ENCODE measurements at places on chromosomes 5 and 9.

- DNase-seq: no peak
These were observed 14.9 kb downstream of the TRIM7 start for GRCh38 chr5:181189962-181190710.

GRCh38 chr5:168375214-168375613, 83.8 kb downstream of the WWC1 start:
- no peak for DNase-seq

DNA sequence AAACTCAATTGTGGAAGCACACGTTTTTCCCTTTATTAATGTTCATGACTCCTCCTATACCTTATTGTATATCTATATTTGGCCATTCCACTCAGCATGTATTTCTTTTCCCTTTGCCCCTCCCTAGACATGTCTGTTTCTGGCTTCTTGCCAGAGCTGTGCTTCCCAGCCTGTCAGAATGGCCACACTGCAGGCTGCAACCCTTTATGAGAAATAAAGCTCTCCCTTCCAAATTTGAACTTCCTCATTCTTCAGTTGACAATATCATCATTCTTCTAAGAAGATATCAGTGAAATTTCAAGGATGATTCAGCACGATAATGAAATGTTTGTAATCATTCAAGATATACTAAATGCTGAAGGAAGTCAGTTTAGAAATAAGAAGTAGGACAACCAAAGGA, 107.6 kb upstream of the PRSS3 start:
- no peak for DNase-seq

- peak; percentile 92 for DNase-seq
These were observed at the start of gene PCDHGC3 for GRCh38 chr5:141475625-141476131. PCDHGC3 (plus strand) TSS chr5:141475966; CDS start chr5:141476117, 151 bp downstream.

DNA sequence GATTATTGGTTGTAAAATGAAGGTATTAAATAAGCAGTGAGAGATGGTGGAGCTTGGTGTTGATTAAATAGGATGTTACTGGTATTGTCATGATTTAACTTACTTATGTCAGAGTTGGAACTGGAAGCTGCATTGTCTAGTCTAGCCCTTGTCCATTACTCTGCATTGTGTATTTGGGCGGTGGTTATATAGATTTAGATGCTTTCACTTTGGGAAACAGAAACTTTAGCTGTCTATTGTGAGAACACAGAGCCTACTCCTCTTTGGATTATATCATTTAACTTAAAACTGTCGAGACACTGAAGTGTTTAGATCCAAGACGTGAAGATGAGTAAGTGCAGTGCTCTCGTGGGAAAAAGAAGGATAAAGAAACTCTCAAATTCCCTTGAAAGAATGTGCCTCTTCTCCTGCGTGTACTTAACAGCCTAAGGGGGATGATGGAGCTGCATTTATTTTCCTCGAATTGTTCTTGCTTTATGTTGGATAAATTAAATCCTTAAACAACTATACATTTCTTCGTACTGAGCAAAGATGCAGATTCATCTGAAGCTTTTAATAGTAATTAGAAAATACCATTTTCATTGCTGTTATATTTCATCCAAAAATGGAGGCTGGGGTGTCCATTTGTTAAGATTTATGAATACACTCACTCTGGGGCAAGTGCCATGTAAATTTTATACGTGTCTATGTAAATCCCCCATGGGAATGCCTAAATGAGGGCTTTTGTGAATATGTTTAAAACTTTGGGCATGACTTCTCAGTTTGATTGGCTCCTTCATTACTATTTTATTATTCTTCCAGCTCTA, 21.6 kb downstream of the FBXL7 start:
- DNase-seq: no peak

GRCh38 chr5:76403766-76404222, 709 bp downstream of the IQGAP2 start:
- peak; percentile 53 for DNase-seq

DNA sequence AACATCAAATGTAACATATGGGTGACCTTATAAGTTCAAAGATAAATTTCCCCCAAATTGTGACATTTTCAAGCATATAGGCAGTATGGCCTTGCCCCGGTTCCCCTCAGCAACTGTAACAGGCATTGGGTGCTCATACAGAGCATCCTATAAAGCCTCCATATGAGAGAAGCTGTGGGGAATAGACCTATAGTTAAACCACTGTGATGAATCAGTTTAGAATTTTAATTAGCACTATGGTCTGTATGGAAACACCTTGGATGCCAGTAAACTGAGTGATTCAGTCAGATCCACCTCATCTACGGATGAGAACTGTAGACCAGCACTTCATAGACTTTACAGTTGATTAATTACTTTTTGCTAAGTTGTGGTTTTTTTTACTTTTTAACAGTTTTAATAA, 79.4 kb downstream of the ERCC6L2 start:
- no peak for DNase-seq

GRCh38 chr9:69809304-69809863, 11.2 kb upstream of the CFAP95 start:
- DNase-seq: no peak

- DNase-seq: no peak
These were observed 1.9 kb downstream of the RCL1 start for GRCh38 chr9:4794691-4795090.

- no peak for DNase-seq
These were observed 57.9 kb upstream of the FST start for GRCh38 chr5:53422539-53422938.

DNA sequence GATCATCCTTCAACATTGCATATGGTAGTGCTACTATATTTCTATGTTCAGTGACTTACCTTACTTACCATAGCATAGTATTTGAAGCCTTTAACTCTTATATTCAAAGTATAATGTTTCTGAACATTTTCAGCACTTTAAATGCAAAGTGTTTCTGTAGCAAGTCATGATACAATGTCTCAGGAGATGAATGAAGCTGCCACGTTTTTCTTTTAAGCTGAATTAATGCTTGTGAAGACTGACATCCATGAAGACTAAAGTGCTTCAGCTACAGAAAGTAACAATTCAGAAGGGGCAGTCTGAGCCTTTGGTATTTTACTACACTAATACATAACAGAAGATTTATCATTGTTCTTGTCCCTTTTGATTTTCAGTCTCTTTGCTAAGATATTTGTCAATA, 709.1 kb upstream of the ARRDC3 start:
- no peak for DNase-seq

GRCh38 chr5:19122923-19123322, 865.1 kb downstream of the CDH18 start:
- DNase-seq: no peak

DNA sequence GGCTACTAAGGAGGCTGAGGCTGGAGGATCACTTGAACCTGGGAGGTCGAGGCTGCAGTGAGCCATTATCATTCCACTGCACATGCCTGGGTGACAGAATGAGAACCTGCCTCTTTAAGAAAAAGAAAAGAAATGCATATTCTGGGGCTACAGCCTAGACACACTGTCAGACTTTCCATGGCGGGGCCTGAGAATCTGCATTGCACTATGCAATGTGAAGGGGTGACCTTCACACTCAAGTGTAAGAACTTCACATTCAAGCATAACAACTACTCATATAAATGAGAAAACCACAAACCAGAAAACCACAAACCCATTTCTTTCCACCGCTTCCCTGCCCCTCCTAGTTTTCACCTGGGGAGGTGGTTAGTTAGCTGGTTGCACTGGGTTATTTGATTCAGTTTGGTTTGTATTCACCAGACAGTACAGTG, 18.0 kb upstream of the FBP2 start:
- no peak for DNase-seq

DNA sequence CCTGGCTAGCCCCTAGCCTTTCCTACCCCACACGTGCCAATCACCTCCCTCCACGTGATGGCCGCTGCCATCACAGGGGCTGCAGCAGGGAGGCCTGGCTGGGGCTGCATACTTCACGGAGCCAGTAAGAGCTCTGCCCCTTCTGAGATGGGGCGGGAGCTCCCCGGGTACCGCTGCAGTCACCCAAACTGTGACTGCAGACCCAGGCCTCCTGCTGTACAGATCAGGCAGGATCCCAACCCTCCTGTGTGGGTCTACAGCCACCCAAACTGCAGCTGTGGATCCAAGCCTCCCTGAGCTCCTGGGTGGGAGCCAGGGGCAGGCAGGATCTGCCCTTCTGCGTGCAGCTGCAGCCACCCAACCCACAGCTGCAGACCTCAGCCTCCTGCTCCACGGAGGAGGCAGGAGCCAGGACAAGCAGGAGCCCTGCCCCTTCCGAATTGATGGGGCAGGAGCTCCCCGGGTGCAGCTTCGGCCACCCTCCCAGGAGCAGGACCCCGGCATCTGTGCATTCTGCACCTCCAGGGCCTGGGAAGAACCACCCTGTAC, 3.2 kb upstream of the BTNL9 start:
- DNase-seq: no peak

- DNase-seq: no peak
These were observed 57.9 kb downstream of the ERBIN start for GRCh38 chr5:65984098-65984885.

DNA sequence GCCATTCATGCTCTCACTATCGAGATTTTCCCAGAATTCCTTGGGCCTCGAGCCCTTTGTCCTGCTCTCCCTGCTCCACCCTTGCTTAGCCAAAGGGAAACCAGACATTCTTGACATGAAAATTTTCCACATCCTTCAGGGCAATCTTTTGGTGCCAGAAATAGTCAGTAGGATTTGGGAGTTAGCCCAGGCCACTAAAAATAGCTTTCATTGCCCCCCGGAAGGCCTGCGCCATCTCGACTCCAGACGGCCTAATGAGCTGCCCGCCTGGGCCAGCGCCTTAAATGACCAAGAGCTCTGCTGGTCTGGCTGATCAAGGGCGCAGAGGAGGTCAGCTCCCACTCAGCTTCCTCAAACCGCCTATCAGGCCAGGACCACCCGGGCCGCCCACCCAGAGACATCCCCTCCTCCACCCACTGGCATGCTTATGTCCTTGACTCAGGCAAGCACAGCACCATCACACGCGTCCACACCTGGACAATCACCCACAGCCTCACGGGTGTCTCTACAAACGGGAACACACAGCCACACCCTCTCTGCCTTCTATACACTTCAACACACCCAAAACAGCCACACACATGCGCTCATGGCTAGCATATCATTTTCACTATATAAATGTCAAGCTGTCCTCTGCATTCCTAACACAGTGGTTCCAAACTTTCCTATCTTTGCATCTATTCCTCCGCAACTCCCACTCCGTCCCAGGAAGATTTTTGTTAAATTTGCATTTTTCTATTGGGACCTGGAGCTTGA, 20.9 kb downstream of the DUSP1 start:
- no peak for DNase-seq

- no peak for DNase-seq
These were observed 141.3 kb downstream of the C9orf50 start for GRCh38 chr9:129479631-129480011.

DNA sequence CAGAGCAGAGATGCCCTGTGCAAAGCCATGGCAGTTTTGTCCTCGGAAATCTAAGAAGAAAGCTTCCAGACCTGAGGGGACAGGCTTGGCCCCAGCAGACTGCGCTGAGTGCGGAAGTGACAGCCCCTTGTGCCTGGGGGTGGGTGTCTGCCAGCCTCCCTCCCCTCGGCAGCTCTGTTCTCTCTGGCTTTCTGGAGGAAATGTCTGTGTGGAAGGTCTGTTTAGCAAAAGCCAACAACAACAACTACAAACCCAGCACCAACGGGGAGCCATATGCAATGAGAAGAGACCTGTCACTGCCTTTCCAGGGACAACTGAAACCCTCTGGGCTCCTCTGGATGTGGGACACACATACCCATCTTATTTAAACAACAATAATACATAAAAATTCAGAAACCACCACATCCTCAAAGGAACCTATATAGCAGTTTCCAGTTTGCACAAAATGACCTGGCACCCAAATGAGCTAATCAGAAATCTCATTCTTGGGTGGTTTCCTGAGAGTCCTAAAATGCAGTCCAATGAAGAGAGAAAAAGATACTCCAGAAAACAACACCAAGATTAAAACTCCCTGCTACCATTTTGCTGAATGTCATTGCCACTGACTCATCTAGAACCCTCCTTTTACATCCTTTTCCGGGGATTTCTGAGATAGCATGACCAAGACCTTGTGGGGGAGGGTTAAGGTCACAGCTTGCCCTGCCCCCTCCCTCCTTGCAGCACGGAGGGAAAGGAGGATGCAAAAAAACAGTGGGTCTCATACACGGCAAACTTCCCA, 97.7 kb downstream of the AK8 start:
- DNase-seq: no peak

DNA sequence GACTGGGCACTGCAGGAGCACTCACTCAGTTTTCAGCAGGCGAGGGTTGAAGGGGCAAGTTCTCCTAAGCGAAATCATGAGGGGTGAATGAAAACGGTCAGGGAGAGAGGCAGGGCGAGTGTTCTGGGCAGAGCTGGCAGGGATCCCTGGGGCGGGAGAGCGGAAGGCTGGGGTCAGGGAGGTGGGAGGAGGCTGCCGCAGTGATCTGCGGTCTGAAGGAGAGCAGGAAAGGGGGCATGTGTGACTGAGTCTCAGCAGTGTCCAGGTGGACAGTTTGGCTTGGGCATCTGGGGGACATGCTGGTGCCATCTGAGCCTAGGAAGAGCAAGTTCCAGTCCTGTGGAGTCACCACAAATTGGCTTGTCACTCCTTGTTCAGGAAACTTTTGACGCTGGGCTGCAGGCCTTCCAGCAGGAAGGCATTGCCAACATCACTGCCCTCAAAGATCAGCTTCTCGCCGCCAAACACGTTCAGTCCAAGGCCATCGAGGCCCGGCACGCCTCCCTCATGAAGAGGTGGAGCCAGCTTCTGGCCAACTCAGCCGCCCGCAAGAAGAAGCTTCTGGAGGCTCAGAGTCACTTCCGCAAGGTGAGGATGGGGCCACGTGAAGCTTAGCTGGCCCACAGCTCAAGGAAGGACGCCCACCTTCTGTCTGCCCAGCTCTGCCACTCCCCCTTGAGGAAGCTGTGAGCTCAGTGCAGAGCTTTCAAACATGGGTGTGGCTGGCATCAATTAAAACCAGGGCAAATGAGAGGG, 31.1 kb downstream of the DYNC2I2 start:
- DNase-seq: no peak

- no peak for DNase-seq
These were observed 1905.8 kb upstream of the ACO1 start for GRCh38 chr9:30478684-30479083.

- DNase-seq: no peak
These were observed 10.4 kb upstream of the ALDH1B1 start for GRCh38 chr9:38382141-38382540.

GRCh38 chr5:36070687-36071571, 4.2 kb upstream of the UGT3A2 start:
- no peak for DNase-seq

DNA sequence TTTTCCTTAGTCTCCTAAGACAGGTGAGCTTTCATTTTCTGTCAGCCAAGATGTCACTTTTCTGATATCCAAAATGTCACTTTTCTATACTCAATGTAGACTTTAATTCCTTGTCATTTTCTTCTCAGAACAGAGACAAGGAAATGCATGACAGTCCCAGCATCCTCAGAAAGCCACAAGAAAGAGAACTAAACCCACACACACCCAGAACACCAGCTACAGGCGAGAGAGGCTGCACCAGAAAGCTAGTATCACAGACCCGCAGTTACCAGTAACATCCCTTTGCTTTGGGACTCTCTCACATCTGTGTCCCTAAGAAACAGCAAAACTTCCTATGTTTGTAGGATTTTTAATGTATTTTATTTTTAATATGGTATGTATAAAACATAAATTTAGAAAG, 17.1 kb downstream of the TRMO start:
- no peak for DNase-seq

GRCh38 chr5:102958481-102959011, 161.4 kb downstream of the GIN1 start:
- no peak for DNase-seq

Data from psoas muscle (tissue), 8 donors.